Panc1 (cell line): ENCODE measurements at places on chromosomes 12 and 14. TPM values are rescaled to one million over a fixed set of nuclear protein-coding genes. Genes with fewer than 3 reads are reported as not detected.

DNA sequence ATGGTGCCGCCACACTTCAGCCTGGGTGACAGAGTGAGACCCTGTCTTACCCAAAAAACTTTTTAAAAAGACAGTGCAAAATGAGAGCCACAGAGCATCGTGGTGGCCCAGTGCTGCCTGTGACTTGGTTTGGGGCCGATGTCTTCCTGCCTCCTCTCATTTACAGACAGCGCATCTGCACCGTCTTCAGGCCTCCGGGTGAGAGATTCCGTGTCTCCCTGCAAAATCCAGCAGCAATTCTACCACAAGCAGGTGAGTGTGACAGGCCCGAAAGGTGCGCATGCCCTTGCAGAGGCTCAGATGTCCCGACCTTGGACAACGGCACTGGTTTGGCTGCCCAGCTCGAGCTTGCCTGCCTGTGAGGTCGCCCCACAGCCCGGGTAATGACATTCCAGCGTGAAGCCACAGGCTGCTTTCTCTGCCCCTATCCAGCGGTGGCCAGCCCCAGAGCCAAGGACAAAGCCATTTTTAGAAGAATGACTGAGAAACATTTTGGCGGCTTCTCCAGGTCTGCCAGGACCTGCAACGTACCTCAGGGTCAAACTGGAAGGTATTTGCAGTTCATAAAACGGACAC lies 70.3 kb upstream of the RFLNA start:
- DNase-seq, result no peak

GRCh38 chr14:83646228-83646627 lies 1883.7 kb upstream of the FLRT2 start:
- no peak for DNase-seq

DNA sequence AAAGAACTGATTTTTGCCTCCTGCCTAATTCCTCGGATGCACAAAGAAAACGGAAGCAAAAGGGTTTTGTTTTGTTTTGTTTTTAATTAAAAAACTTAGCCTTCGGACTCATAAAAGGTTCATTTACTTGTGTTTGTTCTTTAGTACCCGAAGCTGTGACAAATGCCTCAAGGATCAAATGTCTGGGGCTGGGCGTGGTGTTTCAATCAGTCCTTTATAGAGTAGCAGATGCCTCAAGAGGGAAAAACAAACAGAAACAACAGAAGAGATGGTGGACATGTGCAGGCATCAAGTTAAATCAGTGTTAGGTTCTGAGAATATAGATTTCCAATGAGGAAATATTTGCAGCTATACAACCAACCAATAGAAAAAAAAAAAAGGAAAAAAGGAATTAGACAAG lies 1.6 kb upstream of the WIF1 start:
- no peak for DNase-seq

GRCh38 chr12:3097186-3097804 lies 20.1 kb downstream of the TSPAN9 start:
- no peak for DNase-seq

- DNase-seq, result no peak
Observed at GRCh38 chr12:124168016-124168786, 126.7 kb upstream of the RFLNA start.

DNA sequence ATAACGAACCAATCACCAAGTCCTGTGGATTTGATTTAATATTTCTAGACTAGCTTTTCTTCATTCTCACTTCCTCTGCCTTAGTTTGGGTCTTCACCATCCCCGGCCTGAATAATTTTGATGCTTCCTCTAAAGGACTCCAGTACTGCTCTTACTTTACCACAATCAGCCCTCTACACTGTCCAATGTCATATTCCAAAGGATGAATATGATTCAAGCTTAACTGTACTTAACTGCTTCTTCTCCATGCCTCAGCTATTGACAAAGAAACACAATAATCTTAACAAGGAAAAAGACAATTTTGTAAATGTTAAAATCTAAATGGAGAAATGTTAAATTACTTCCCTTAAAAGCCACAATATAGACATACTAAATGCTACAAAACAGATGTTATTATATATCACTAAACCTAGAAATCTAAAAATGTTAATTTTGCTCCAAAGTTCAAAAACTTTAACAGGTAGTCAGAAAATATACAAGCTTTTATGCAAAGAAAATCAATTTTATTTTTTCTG lies 70.2 kb downstream of the STXBP6 start:
- DNase-seq, result no peak

GRCh38 chr12:38389614-38390013 lies 73.0 kb downstream of the ALG10B start:
- no peak for DNase-seq

DNA sequence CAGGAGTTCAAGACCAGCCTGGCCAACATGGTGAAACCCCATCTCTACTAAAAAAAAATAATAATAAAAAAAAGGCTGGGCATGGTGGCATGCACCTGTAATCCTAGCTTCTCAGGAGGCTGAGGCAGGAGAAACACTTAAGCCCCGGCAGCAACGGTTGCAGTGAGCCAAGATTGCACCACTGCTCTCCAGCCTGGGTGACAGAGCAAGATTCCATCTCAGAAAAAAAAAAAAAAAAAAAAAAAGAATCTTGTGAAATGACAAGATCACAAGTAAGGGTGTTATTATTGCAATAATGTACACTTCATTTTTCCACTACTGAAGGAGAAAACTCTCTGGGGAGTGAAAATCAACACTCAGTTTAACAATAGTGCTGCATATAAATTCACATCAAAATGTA lies 8.8 kb upstream of the PTGR2 start:
- DNase-seq, result no peak

DNA sequence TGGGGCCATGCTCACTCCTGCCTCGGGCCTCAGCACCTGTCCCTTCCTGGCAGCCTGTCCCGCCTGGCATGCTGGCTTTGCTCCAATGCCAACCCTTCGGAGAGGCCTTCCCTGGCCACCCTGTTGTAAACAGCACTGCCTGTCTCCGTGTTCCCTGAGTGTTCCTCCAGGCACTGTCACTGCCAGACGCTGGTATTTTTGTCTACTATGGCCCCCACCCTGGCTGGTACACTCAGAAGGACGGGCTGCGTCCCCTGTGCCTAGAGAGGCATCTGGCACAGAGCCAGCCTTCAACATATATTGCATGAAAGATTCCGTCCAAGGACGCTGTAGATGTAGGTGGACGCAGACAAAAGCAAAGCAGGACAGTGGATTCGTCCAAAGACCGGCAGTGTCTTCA lies 2.7 kb upstream of the ASPG start:
- DNase-seq, result no peak

- no peak for DNase-seq
Observed at GRCh38 chr14:89245802-89246201, 171.2 kb downstream of the FOXN3 start.

DNA sequence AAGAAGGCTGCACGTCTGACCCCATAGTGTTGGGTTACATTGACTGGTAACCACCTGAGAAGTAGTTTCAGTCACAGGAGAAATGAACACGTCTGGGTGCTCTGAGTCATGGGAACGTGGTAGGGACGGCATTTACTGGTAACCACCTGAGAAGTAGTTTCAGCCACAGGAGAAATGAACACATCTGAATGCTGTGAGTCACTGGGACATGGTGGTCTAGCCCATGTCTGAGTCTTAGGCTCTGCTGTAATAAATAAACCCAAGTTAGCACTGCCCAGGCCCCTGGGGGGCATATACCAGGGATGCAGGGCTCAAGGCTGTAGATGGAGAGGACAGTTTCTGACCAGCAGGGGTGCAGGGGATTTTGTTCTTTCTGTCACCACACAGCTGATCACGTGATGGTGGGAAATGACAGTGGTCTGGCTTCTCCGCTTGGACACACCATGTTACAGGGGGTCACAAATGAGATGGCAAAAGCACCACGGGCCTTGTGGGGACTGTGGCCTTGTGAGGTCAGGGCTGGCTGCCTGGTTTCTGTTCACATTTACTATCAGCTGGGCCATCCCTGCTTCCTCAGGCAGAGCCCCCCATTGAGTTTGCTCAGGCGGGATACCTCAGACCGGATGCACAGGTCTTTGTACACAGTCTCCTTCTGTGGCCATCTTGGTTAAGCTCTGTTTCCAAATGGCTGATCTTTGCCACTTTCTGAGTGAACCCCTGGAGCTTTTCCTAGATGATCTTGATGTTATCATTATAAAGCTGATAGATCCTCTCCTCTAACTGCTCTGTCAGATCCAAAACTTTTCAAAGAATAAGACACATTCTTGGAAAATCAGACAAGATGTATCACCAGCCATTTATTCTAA lies 9.8 kb upstream of the C12orf42 start:
- DNase-seq, result no peak

DNA sequence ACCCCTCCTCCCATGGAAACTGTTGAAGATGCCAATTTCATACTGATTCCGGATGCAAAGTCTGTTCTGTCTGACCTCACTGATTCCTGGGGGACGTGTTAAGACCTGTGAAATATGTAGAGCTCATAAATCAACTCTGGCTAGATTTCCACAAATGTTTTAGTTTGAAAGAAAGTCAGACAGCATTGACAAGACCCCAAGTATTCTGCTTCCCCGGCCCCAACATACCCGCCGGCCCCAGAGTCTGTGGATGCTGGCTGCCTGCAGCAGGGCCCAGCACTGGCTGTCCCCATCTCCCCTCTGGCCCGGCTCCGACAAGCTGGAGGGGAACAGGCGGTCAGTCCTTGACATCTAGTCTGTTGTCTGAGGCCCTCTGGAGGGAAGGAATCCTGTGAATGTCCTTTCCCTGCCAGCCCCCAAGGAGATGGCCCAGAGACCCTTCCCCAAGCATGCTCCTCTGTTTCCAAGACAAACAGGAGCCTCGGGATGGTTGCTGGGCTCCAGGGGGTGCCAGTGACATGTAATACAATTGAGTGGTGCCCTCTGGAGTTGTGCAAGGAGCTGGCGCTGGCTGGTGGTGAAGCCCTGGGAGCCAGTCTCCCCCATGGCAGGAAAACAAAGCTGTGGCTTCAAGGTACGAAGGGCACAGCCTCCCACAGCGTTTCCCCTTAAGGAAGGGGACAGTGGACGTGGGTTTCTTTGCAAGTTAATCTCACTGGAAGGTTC lies 22.3 kb downstream of the FBLN5 start:
- DNase-seq, result no peak

- no peak for DNase-seq
Observed at GRCh38 chr14:104974665-104975390, 3.3 kb downstream of the AHNAK2 start.

- no peak for DNase-seq
Observed at GRCh38 chr12:5478081-5478706, 46.3 kb downstream of the NTF3 start.

GRCh38 chr12:1799882-1800400 lies 20.4 kb upstream of the LRTM2 start:
- no peak for DNase-seq

DNA sequence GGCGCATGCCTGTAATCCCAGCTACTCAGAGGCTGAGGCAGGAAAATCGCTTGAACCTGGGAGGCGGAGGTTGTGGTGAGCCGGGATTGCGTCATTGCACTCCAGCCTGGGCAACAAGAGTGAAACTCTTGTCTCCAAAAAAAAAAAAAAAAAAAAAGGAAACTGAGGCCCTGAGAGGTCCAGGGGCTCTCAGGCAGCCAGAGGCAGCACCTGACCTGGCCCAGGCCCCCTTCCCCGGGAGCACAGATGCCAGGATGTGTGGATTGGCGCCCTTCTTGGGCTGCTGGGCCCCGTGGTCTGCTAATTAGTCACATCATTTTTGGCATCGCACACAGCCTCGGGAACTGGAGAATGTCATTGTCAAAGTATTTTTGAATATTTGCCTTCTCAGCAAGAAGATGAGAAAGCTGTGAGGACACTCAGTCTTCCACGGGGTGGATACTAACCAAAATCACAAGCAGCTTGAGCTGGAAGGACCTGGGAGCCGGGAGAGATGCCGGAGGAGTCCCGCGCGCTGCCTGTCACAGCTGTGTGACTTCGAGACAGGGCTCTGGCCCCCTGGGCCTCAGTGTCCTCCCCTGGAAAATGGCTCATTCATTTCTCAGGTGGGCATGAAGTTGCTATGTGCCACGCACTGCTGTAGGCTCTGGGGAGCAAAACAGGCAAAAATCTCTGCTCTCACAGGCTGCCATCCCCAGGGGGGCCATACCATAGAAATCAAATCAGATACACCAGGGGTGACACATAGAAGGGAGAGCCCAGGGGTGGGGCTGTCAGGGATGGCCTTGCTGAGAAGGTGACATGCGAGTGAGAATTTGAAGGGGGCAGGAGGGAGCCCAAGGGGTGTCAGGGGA lies 12.5 kb upstream of the RCOR1 start:
- DNase-seq, result no peak

DNA sequence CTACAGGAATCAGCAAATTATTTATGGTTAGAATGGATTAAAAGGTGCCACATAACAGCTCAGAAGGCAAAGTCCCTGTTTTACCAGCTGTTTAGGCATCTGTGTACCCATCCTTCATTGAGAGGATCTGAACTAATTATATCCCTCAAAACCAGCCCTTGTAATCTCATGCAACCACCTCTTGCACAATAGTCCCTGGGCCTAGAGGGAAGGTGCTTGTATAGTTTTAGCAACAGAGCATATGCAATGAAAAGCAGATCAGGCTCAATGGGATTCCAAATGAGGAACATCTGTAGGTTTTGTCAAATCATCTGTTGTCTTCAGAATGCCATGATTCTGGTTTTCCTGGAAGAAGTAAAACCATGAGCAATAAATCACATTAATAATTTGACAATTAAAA lies 26.0 kb upstream of the GLIPR1L2 start:
- DNase-seq, result no peak

DNA sequence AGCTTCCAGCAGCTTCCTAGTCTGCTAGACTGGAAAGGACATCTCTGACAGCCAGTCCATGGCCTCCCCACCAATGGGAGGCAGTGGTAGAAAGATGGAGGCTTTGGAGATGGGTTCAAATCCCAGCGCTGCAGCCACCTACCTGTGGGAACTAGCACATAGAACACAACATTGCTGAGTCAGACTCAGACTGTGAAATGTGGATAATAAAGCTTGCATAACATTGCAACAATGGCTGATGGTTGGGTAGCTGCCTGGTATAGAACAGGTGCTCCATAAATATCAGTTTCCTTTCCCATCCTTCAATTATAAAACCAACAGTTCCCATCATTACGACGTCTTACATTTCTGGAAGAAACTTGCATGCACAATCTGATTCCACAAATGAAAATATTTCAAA lies 94.6 kb downstream of the SLC8A3 start:
- DNase-seq, result no peak

- DNase-seq, result no peak
Observed at GRCh38 chr14:26427097-26427496, 170.7 kb downstream of the NOVA1 start.

- DNase-seq, result no peak
Observed at GRCh38 chr12:43884683-43885410, 49.0 kb downstream of the TMEM117 start.

- no peak for DNase-seq
Observed at GRCh38 chr12:49902399-49903350, 1.0 kb downstream of the FAIM2 start.

The ESYT1 gene
- 152 TPM for total RNA-seq

The PRH2 gene
- total RNA-seq, result not detected

The RERG gene
- not detected for total RNA-seq

The CDH24 gene
- total RNA-seq, result 9.0 TPM

The DIO2 gene
- 0.05 TPM for total RNA-seq

The SLC39A9 gene
- total RNA-seq, result 63.4 TPM

The STAB2 gene
- not detected for total RNA-seq

The KRT5 gene
- not detected for total RNA-seq

The PDE3A gene
- 0.03 TPM for total RNA-seq

The ETNK1 gene
- 43.1 TPM for total RNA-seq

The TAS2R30 gene
- total RNA-seq, result 0.74 TPM

The KTN1 gene
- total RNA-seq, result 310 TPM

The TRHDE gene
- 1.9 TPM for total RNA-seq

The ANKRD33 gene
- 0.21 TPM for total RNA-seq

The EML1 gene
- total RNA-seq, result 35.3 TPM

The CCDC196 gene
- not detected for total RNA-seq

The STAT2 gene
- total RNA-seq, result 50.4 TPM

The TM9SF1 gene
- 44.7 TPM for total RNA-seq

The KIF5A gene
- 3.0 TPM for total RNA-seq

The CCDC59 gene
- total RNA-seq, result 39.8 TPM
